ENCODE measurements at places on chromosomes 4 and X. TPM values are rescaled to one million over a fixed set of nuclear protein-coding genes. Genes with fewer than 3 reads are reported as not detected.

The H2BW1 gene
- not detected for total RNA-seq

The CAPN6 gene
- total RNA-seq: not detected

The NALF2 gene
- 0.23 TPM for total RNA-seq

The CHRNA9 gene
- total RNA-seq: 0.15 TPM

The TMEM255A gene
- total RNA-seq: 0.14 TPM

The NXF2 gene
- not detected for total RNA-seq

The MAOB gene
- 0.13 TPM for total RNA-seq

The PHEX gene
- total RNA-seq: 0.16 TPM

The SYP gene
- total RNA-seq: 0.53 TPM

The HAND2 gene
- total RNA-seq: not detected

The RAB41 gene
- total RNA-seq: not detected

The ZRSR2 gene
- total RNA-seq: 21.6 TPM

The STARD8 gene
- total RNA-seq: 0.25 TPM

DNA sequence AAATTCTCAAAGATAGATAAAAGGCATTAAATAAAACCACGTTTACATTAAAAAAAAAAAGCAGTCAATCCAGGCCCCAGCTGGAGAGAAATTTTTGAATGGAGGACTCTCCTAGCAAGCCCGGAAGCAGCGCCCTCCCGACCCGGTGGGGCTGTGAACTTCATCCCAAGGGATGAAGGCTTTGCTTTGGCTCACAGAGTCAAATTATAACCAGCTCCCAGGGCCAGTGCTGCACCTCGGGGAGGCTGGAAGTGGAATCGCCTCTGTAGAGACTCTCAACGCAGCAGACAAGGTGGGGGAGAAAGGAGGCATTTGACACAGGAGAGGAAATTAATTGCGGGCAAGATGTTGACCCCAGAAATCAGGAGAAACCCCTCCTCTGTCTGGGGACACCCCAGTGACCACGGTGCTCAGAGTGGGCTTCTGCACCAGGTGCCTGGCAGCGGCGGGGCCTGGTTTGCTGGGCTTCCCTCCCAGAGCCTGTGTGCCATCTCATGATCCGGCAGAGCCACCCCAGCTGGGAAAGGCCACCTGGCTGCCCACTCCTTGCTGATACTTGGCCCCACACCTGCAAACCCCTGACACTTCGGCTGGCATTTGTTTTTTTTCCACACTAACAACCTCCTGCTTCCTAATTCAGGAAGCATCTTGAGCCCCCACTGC, 71.7 kb downstream of the ABLIM2 start:
- no peak for DNase-seq

DNA sequence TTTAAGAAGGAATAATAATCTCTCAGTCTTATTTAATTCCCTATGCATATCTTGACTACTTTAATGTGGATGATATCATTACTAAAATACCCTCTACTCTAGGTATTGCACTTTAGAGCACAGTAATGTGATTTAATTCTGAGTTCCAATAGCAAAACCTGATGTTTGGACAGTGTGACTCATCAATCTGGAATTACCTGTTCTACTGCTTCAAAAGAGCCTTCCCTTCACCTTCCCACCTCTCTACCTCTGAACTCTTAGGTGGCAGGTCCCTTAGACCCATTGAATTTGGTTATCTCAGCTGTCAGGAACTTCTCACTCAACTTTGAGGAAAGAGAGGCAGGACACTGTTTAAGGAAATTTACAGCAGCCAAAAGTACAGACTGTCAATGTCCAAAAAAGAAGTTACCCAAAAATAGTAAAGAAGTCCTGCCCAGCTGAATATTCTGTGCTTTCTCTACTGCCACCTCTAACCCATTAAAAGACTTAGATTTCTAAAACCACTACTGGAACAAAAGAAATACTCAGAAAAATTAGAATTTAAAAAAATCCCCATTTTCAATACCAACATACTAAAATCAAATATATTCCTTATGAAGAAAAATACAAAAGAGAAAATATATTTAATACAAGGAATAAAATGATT, 123.1 kb upstream of the GPM6A start:
- no peak for DNase-seq

DNA sequence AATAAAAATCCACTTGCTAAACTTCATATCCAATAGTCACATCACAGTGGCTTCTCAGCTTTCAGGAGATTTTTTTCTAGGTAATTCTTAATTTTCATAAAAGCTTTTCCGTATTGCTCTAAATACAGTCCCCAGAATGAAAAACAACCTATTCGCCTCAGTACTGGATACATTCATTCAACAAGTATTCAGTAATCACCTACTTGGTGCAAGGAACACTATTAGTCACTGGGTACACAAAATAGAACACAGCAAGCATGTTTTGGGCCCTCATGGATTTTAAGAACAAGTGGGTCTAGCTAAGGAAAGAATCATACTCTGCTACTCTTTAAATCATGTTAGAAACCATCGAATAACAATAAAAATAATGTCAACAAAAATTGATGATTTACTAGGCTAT, 2.8 kb upstream of the BEX3 start:
- DNase-seq: no peak

GRCh38 chrX:108344216-108344615, 94.0 kb downstream of the COL4A6 start:
- no peak for DNase-seq

DNA sequence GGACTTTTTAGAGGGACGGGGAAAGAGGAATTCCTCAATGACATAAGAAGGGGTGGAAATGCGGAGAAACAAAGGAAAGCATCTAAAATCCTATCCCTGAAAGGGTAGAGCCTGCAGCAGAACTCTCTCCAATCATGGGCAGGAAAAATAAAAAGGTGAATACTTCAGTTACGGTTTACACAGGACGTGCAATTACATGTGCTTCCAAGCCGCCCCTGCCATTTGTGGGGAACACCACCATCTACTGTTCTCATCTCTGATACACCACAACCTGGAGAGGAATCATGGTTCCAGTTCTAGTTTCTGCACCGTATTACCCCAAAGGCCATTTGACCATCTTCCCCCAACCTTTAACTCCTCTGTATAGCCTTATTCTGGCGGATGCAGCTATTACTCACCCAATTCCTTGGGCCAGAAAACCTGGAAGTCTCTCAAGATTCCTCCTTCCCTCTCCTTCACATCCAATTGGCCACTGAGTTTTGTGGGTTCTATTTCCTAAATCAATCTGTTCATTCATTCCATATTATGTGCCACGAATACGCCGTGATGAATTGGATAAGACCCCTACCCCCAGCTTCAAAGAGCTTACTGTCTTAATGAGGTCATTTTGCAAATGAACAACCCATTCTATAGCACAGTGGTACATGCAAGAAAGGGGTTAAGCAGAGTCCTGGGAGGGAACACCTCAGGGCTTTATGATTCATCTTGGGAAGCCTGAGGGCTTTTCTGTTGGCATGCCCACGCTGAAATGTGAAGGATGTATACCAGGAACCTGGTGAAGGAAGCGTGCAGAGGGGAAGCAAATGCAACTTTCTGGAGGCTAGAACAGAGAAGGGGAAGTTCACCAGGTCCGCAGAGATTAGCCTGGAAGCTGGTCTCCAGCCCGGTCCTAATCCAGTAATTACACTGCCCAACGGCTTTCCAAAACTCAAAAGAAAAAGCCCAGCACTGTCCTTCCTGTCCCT, 1.4 kb upstream of the MSL3 start:
- no peak for DNase-seq

DNA sequence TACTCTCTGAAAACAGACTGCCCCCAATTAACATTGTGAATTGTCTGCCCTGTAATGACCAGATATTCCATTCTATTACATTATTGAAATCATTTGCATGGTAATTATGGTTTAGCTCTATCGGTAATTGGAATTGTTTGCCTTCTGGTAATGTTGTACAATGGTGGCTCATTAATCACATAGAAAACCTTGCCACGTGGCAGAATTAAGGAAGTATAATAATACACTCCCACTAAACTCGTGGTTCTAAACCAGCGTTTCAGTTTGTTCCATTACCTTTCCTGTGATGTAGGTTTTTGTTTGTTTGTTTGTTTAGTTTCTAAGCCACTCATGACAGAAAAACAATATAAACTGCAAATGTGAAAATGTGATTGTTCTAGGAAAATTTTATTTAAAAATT, 45.1 kb upstream of the TAPT1 start:
- no peak for DNase-seq

- DNase-seq: no peak
These were observed 134.2 kb downstream of the SPOCK3 start for GRCh38 chr4:167100120-167100519.

GRCh38 chr4:139374251-139374650, 72.0 kb upstream of the NDUFC1 start:
- DNase-seq: no peak

- DNase-seq: no peak
These were observed 587.3 kb downstream of the TMA16 start for GRCh38 chr4:164081801-164082200.

- DNase-seq: no peak
These were observed 29.3 kb downstream of the ZNF827 start for GRCh38 chr4:145909281-145909715.

GRCh38 chrX:68895341-68895755, 66.5 kb downstream of the EFNB1 start:
- DNase-seq: no peak

DNA sequence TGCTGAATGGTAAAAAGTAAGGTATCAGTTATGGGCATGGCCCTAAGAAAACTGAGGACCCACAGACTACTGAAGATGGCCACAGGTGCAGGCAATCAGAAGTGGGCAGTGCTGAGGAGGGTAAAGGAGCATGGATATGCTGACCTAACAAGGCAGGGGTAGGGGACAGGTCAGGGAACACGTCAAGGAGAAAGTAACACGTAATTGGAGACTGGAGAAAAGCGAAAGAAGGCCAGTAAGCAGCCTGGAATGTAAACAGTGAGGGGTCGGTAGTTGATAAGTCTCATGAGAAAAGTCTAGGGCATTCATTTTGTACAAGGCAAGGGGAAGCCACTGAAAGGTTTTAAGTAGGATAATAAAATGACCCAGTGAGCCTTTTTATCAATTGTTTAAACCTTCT, 153.3 kb downstream of the PRDM5 start:
- no peak for DNase-seq

DNA sequence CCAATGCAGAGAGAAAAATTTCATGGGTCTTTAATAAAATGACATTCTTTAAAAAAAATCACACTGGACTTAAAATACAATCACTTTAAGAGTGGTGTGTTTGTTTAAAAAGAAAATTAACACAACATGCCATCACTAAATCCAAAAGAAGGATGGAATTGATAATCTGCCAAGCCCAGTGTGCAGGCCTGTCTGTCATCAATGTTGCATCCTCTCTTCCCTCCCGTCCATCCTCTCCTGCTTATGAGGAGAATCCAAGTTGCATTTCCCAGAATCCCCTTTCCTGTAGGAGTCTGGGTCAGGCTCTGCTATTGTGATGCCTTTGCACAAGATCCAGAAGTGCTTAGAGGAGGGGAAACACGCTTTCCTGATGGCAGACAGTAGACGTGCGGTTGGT, 169.4 kb downstream of the MID1 start:
- no peak for DNase-seq

DNA sequence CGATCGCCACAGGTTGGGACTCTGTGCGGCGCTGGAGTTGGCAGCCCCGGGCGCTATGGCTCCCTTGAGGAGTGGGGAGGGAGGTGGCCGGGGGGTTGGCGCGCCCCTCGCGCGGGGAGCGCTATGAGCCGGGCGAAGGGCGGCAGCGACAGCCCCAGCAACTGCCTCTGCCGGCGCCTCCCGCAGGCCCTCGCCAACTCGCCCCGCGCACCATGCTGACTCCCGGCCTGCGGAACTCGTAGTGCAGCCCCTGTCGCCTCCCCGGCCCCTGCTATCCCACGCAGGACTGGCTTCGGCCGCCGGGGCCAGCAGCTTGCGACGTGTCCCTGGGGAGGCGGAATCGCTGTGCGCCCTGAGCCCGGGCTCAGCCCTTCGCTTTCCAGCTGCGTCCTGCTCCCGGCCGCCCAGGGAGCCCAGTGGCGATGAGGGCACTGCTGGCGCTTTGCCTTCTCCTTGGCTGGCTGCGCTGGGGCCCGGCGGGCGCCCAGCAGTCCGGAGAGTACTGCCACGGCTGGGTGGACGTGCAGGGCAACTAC, 415 bp downstream of the SHISA3 start:
- DNase-seq: no peak

GRCh38 chrX:11351375-11352295, 58.4 kb downstream of the AMELX start:
- DNase-seq: no peak

- no peak for DNase-seq
These were observed 26.6 kb downstream of the PLAC1 start for GRCh38 chrX:134631426-134632346.

DNA sequence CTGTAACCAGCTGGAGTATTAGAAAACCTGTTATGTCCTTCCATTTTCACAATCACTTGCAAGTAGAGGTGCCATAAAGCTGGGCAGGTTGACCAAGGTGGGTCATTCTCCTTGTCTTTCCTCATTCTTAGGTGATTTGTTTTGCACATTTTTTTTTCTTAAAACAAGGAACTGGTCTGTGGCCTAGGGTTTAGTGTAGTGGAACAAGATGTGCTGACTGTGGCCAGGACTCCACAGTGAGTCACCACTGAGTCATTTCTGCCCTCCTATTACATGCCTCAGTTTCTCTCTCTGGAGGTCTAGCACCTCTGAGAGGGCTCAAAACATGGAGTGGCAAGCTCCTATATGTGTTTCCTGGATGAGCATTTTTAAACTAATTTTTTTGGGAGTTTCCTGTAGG, 355.9 kb downstream of the GPM6A start:
- no peak for DNase-seq

- DNase-seq: no peak
These were observed 61.4 kb upstream of the ENPEP start for GRCh38 chr4:110414561-110414920.

- DNase-seq: no peak
These were observed 46.2 kb downstream of the DIPK2B start for GRCh38 chrX:45154462-45154861.

DNA sequence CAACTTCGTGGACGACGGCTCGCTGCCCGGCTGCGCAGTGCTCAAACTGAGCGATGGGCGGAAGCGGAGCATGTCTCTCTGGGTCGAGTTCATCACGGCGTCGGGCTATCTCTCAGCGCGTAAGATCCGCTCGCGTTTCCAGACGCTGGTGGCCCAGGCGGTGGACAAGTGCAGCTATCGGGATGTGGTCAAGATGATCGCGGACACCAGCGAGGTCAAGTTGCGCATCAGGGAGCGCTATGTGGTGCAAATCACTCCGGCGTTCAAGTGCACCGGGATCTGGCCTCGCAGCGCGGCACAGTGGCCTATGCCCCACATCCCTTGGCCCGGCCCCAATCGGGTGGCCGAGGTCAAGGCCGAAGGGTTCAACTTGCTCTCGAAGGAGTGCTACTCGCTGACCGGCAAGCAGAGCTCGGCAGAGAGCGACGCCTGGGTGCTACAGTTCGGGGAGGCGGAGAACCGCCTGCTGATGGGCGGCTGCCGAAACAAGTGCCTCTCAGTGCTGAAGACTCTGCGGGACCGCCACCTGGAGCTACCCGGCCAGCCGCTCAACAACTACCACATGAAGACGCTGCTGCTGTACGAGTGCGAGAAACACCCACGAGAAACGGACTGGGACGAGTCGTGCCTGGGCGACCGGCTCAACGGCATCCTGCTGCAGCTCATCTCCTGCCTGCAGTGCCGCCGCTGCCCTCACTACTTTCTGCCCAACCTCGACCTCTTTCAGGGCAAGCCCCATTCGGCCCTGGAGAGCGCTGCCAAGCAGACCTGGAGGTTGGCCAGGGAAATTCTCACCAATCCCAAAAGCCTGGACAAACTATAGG, 1.5 kb downstream of the MAB21L2 start:
- no peak for DNase-seq

- no peak for DNase-seq
These were observed 533 bp upstream of the SYAP1 start for GRCh38 chrX:16718824-16719333.

- DNase-seq: no peak
These were observed 135.3 kb upstream of the LDB2 start for GRCh38 chr4:17033768-17034181.

All from T-cell (primary cell).